ENCODE measurements at places on chromosomes 7 and 10. TPM values are rescaled to one million over a fixed set of nuclear protein-coding genes. Genes with fewer than 3 reads are reported as not detected.

SPDYE6 gene
- not detected for total RNA-seq

PRSS2 gene
- not detected for total RNA-seq

GRCh38 chr7:55348502-55348901 is 16.6 kb upstream of the LANCL2 start:
- H3K4me1 ChIP-seq: no peaks in the 10 kb centered on the region
- H3K27ac ChIP-seq: no peak overlapping the region

- no peaks in the 10 kb centered on the region for H3K27me3 ChIP-seq
- H3K4me1 ChIP-seq: no peaks in the 10 kb centered on the region
- no peak overlapping the region for H3K27ac ChIP-seq
- DNase-seq: no peak
- H3K36me3 ChIP-seq: no peaks in the 10 kb centered on the region
Measured at GRCh38 chr10:77493239-77493806, 144.3 kb downstream of the KCNMA1 start.

- no peak overlapping the region for H3K27ac ChIP-seq
- H3K36me3 ChIP-seq: no peaks in the 10 kb centered on the region
- no peak overlapping the region for H3K4me3 ChIP-seq
- DNase-seq: no peak
- H3K27me3 ChIP-seq: no peaks in the 10 kb centered on the region
- no peaks in the 10 kb centered on the region for H3K4me1 ChIP-seq
Measured at GRCh38 chr7:140621401-140622021, 19.1 kb downstream of the DENND2A start.
